Mesendoderm (in vitro differentiated cells): ENCODE measurements at places on chromosomes 11 and 22.

DNA sequence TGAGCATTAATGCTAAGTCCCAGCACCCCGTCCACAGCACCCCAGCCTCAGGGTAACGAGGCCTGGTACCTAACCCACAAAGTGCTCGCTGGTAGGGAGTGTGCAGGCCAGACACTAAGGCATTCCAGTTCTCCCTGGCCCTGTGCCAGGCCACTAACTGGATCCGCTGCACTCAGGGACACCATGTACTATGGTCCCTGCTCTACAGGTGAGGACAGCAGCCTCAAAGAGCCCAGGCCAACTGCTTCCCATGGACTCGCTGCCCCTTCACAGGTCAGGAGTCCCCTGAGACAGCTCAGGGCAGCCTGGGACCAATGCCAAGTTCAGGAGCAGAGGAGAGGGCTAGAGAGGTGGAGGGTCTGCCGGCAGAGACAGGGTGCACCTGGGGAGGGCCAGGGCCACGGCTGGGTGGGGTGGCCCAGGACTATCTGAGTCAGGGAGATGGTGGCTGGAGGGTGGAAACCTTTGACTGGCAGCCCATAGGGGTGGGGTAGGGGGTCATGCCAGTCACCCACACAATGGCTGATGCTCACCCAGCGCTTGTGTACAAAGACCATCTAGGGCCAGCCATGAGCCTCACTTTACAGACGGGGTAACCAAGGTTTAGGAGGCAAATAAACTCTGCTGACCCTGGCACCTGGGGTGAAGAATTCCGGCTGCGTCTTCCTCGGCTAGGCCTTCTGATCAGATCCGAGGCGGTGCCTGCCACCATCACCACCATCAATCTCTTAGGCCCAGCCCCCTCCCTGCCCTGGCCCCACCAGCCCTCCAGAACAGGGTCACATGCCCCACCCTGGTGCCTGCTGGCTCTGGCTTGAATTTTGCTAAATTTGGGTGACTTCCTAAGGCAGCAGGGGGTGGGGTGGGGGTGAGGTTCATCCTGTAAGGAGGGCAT, 5.6 kb downstream of the OSBPL5 start:
- DNase-seq = peak; percentile 14

DNA sequence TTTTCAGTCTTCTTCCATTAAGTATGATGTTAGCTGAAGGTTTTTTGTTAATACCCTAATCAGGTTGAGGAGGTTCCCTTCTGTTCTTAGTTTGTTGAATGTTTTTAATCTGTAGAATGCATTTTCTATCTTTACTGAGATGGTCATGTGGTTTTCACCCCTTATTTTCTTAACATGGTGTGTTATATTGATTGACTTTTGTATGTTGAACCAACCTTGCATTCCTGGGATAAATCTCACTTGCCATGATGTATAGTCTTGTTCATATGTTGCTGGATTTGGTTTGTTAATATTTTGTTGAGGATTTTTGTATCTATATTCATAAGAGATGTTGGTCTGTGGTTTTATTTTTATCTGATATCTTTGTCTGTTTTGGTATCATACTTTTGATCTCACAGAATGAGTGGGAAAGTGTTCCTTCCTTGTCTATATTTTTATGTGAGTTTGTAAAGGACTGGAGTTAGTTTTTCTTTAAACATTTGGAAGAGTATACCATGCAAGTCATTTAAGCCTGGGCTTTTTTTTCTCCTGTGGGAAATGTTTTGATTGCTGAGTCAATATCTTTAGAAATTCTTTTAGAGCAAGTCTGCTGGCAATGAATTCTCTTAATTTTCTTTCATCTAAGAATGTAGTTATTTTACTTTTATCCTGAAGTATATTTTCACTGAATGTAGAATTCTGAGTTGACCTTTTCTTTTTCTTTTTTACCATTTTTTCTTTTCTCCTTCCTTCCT, 5.5 kb upstream of the P4HA3 start:
- DNase-seq = no peak

- peak; percentile 13 for DNase-seq
These were observed 37.1 kb downstream of the SVIP start for GRCh38 chr11:22792497-22792896.

- no peak for DNase-seq
These were observed 109.0 kb upstream of the NNMT start for GRCh38 chr11:114187173-114187572.

GRCh38 chr11:66277471-66278362, at the start of gene CNIH2:
Gene CNIH2, plus strand, starts transcription at chr11:66278175. Its CDS starts 282 bp downstream, at chr11:66278457.
- peak; percentile 57 for DNase-seq

- no peak for DNase-seq
These were observed 44.3 kb downstream of the DNHD1 start for GRCh38 chr11:6541356-6541755.

GRCh38 chr11:70414341-70415100, 16.2 kb downstream of the CTTN start:
- no peak for DNase-seq

- no peak for DNase-seq
These were observed 90.7 kb downstream of the FAM76B start for GRCh38 chr11:95698676-95699557.

GRCh38 chr22:27798511-27799014, 3.0 kb downstream of the MN1 start:
- peak; percentile 66 for DNase-seq

- no peak for DNase-seq
These were observed 573.5 kb downstream of the TBC1D22A start for GRCh38 chr22:47335958-47336357.

- DNase-seq = no peak
These were observed 75.7 kb downstream of the CDKN1C start for GRCh38 chr11:2809854-2810253.

- no peak for DNase-seq
These were observed 43.1 kb downstream of the MPPED2 start for GRCh38 chr11:30543066-30543465.

GRCh38 chr22:24035296-24035695, 24.2 kb downstream of the CABIN1 start:
- no peak for DNase-seq

DNA sequence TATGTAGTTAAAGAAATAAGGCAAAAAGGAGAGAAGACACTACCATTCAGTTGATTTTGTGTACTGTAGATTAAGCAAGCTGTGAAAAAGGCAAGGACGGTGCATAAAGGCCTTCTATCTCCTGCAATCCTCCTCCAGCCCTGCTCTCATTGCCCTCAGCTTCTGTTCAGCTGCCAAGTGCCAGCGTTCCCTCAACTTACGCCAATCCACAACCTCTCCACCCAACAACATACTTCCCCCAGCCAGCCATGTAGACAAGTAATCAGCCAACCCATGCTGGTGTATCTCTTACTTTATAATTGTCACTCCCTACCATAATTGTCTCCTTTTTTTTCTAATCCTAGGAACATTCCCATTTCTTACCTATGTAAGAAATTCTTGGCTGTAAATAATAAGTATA, 30.1 kb upstream of the ANO5 start:
- DNase-seq = no peak

DNA sequence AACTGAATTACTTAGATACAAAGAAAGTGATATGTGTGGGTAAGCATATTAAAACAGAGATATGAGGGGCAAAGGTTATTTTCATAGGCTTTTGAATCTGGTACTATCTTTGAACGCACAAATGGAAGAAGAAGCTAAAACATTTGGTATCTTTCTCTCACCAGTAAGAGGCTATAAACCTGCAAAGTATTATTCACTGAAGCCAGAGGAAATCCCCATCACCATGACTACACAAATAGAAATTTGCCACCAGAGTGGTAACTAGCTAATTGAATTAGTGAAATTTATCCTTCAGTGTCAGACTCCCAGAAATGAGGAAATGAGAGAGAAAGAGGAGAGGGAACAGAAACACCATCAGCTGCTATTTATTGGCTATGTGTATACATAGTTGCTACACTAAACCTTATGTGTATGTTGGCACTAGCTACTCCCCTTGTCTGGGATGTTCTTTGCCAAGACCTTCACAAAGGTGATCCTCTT, 503.4 kb downstream of the DLG2 start:
- DNase-seq = peak; percentile 42

GRCh38 chr11:77497368-77497767, 23.5 kb upstream of the PAK1 start:
- peak; percentile 37 for DNase-seq

DNA sequence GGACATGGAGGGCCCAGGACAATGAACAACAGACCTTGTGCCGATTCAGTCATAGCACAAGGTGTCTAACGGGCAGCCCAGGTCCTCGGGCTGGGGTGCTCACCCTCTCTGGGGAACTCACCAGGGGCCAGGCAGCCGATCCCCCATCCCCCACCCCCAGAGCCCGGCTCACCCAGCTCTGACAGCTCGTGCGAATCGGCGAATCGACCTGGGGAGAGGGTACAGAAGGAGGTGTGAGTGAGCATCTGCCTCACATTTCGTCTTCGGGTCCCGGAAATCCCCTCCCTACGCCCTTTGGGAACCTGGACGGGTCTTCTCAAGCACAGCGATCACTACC, 423 bp downstream of the PEX16 start:
- DNase-seq = no peak

DNA sequence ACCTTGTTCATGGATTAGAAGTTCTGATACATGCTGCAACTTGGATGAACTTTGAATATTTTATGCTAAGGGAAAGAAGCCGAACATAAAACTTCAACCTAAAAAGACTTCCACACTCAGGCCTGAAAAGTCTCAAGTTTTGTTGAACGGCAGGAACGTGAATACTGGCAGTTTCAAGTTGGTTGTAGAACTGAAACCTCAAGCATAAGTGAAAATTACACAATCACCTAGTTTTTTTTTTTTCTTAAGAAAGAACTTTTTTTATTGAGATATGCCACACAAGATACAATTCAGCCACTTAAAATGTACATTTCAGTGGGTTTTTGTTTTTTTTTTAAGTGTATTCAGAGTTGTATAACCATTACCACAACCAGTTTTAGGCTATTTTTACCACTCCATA, 50.8 kb upstream of the ADORA2A start:
- DNase-seq = no peak

DNA sequence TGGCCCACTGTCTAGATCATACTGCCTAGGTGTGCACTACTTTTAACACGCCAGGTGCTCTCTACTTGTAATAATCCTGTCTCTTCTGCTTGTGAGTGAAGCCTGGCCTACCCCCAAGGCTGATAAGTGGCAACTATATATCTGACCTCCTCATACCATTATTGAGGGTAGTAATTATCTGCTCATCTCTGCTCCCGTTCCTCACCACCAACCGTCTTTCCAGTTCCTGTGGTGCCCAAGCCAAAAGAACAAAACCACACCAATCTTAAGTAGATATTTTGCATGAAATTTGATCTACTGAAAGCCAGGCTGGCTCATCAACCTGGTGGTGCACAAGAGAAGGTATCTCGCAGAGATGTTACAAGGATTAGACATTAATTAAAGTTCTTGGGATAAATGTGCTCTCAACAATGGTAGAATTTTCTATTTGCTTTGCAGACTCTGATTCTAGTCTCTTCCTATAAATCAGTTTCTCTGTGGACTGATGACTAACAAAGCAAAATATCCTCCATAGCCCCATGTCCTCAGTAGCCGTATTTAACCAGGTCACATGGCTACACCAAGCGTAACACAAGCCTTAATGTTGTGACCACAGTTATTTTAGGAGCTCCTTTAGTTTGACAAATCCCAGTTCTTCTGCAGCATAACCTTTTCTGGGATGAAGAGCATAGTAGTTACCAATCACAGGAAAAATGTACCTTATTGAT, 267.2 kb downstream of the NTM start:
- no peak for DNase-seq

DNA sequence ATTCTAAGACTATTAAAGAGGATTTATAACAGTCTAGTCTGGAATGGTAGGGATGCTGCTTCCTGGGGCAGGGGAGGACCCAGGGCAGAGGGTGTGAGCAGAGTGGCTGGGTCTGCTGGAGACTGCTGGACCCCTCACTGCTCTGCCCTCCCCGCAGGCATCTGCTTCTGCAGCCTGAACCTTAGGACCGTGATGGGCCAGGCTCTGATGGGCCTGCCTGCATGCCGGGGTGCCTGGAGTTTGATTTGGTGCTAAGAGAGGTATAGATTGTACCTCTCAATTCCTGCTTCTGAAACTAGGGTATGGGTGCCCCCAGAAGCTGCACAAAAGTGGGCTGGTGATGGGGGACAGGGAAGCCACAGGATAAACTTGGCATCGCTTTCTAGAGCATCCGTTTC, 54.9 kb downstream of the CD82 start:
- DNase-seq = no peak

DNA sequence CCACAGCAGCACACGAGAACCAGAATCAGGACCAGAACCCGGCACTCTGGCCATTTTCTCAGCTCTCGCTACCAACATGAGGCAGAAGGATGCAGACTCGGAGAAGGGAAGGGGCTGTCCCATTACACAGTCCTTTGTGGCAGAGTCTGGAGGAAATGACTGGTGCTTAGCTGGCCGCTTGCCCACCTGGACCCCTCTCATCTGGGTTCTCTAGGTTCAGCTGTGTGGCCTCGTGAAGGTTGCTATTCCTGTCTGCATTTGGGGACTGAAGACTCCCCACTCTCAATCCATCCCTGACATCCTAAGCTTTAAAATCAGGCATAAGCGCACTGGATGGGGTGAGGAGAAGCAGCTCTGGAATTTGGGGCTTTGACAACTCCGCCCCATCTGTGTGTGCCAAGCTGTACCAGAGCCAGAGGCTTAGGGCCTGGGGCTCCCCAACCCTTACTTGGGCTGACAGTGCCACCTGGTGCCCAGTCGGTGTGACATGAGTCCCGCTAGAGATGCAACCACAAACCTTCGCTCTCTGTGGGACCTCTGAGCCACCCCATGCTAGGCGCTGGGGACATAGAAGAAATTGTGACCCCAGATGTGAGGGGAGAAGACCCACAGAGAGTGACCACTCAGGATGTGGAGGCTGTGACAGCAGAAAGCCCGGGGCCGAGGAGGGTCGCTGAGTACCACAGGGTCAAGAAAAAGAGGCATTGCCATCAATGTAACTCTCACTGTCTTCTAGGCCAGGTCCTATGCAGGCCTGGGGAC, 35.8 kb upstream of the FCHSD2 start:
- DNase-seq = peak; percentile 73

- DNase-seq = no peak
These were observed 84.3 kb downstream of the STIM1 start for GRCh38 chr11:3939651-3940190.

GRCh38 chr22:19108807-19109197, 13.4 kb downstream of the DGCR2 start:
- DNase-seq = no peak

GRCh38 chr11:18615628-18616392, 16.2 kb downstream of the MISFA start:
- DNase-seq = no peak

- DNase-seq = no peak
These were observed 83.1 kb upstream of the USP47 start for GRCh38 chr11:11758603-11759196.

- DNase-seq = no peak
These were observed 2.4 kb downstream of the VPS26B start for GRCh38 chr11:134226806-134227325.

GRCh38 chr11:120028181-120028896, 109.6 kb downstream of the TRIM29 start:
- DNase-seq = no peak

- DNase-seq = no peak
These were observed 13.2 kb upstream of the HEPHL1 start for GRCh38 chr11:94007906-94008305.

- no peak for DNase-seq
These were observed 10.7 kb upstream of the GTSE1 start for GRCh38 chr22:46286006-46286405.
